ENCODE measurements at places on chromosomes 6 and 20.

- DNase-seq: no peak
Measured at GRCh38 chr6:29872791-29873190, 45.2 kb downstream of the HLA-G start.

GRCh38 chr6:67451874-67452273, 1183.2 kb upstream of the ADGRB3 start:
- DNase-seq: no peak

DNA sequence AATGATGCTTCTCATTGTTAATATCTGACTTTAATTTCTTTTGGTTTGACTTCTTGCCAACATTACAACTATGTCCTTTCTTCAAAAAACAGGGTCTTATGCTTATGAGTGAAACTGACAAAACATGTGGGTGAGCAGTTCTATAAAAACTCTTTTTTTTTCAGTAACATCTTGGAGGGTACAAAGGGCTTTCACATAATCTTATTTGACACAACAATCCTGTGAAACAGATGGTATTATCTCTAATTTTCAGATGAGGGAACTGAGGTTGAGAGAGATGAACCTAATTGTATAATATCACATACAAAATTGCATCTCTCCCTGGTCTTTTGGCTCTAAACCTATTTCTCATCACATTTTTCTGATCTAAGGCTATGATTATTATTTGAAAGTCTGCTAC, 38.3 kb downstream of the MAPK14 start:
- no peak for DNase-seq

GRCh38 chr6:130933712-130934200, 106.5 kb downstream of the SMLR1 start:
- peak; percentile 51 for DNase-seq

- DNase-seq: peak; percentile 37
Measured at GRCh38 chr6:106064756-106065155, 21.4 kb upstream of the PRDM1 start.

GRCh38 chr6:80638213-80639055, 532.0 kb downstream of the BCKDHB start:
- DNase-seq: peak; percentile 99

- no peak for DNase-seq
Measured at GRCh38 chr20:18727032-18727508, 86.5 kb upstream of the SCP2D1 start.

GRCh38 chr6:42302411-42302810, 84.8 kb upstream of the MRPS10 start:
- DNase-seq: peak; percentile 47

- no peak for DNase-seq
Measured at GRCh38 chr6:154847318-154847717, 114.1 kb downstream of the SCAF8 start.

DNA sequence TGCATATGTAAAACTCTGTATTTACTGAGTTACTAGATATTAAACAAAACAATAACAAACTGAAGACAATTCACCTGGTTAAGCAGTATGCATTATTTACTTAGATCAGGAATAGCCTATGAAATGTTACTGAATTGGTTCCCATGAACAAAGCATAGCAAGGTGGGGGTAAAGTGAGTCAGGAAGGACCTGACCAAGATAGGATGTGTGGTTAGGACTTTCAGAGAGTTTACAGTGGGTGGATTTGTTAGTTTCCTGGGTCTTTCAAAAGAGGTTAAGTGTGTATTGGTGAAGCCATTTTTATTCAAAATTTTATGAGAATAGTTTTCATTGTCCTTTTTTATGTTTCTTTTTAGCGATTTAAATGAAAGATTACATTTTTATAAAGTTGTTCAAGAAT, 32.9 kb downstream of the TBPL1 start:
- DNase-seq: no peak

DNA sequence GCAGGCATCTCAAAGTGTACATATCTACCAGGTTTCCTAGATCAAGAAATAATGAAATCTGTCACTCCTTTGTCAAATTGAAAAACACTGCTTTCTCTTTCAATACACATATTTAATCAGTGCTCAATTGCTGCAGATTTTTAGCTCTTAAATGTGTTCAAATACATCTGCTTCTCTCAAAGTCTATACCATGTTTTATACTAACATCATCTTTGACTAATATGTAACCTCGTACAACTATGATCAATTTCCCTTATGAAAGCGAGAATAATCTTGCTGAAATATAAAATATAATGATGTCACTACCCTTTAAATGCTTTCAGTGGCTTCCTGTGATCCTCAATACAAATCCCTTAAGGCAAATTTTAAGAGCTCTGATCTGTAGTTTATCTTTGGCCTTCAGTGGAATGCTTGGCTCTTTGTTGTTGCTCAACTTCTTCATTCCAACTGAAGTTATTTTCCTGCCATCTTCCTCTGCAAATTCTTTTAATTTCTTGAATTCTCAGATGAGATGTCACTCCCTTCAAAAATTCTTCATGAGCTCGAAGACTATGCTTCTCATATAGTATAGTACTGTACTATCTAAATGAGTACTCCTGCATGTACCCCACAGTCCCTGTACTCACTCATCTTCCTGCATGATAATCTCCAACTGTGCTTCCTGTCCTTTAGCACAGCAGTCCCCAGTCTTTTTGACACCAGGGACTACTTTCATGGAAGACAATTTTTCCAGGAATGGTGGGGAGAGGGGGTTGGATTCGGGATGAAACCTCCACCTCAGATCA, 545.1 kb upstream of the GJE1 start:
- peak; percentile 81 for DNase-seq

GRCh38 chr6:90026216-90026615, 131.9 kb downstream of the GJA10 start:
- no peak for DNase-seq

GRCh38 chr6:16959789-16960188, 142.1 kb upstream of the STMND1 start:
- DNase-seq: no peak

- no peak for DNase-seq
Measured at GRCh38 chr20:237929-238328, 10.9 kb downstream of the DEFB129 start.

- DNase-seq: peak; percentile 87
Measured at GRCh38 chr20:10469599-10469998, 34.5 kb downstream of the SLX4IP start.

DNA sequence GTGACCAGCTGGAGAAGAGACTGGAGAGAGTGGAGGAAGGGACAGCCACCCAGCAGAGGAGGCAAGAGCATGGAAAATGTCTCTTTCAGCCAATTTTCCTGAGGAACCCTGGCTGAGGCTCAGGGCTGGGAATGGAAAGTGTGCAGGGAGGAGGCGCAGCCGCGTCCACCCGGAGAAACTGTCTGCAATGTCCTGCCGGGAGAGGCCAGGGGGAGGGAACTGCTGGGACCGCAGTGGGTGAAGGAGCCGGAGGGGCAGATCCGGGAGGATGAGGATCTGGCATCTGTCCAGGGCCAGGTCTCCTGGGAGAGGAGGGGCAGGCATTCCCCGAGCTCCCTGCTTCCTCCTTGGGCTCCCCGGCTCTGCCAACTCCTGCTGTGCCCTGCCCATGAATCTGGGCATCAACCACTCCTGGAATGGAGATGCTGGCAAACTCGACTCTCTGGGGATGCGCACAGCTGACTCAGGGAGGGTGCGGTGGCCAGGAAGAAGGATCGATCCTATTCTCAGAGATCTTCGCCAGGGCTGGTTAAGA, 17.4 kb upstream of the HM13 start:
- no peak for DNase-seq

DNA sequence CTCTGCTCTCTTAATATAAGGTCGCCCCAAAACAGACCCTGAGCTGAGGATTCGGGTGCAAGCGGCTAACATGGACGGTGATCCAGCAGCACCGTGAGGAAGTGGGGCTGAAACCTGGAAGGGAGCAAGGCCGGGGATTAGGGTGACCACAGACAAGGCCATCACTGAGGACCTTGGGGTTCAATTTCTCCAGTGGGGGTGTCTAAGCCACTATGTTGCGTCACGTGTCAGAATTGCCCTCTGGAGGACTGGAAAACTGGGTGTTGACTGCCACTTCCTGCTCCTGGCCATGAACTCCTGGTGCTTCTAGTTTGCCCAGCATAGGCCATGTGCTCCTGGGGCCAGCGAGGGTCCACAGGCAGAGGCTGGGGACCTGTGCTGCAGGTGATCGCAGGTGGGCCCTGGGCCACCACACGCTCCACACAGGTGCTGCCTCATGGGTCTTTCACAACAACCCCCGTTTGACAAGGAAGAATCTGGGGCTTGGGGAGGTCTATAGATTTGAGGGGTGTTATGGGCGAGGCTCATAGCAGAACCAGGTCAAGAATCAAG, 101.9 kb downstream of the CDH26 start:
- no peak for DNase-seq

- DNase-seq: no peak
Measured at GRCh38 chr6:134238960-134239795, 78.7 kb downstream of the SGK1 start.
